ENCODE measurements at places on chromosomes 16 and 17.

DNA sequence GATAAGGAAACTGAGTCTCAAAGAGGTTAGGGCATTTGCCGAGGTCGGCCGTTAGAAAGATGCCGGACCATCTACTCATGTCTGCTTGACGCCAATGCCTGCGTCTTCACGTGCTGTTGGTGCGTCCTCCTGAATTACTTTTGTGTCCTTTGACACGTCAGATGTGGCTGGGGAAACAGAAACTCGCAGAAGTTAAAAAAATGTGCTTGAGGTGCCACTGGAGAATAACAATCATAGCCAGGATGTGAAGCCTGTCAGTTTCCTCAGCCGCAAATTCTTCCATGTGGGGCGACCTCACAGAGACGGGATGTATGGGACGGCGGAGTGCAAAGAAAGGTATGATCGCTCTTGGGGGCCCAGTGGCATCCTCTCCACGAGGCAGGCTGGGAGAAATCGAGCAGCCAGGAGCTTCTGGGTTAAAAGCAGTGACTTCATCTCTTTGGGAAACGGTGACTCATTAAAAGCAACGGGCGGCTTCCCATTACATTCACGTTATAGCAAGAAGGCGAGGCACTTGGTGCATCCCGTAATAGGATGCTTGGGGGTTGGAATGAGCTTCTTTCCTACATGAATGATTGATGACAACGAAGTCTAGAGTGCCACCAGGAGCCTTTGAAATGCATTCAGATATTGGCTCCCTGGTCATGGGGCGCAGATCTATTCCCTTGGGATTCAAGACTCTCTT lies 67.8 kb downstream of the BMERB1 start:
- peak; percentile 83 for DNase-seq

DNA sequence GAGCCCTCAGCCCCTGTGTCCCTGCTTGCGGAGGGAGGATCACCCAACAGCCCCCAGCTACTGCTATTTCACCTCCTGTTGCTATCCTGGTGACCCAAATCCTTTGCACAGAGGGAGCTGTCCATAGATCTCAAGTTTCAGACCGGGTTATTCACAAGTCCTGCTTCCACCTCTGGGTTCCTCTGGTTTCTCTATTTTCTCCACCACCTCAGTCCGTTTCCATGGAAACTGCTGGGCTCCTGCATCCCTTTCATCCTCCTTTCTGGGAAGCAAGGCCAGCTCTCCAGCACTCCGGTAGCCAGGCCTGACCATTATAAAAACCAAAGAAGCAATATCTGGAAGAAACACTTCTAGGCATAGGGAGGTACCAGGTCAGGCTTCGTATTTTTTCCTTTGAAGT lies 4.8 kb upstream of the CALB2 start:
- DNase-seq: no peak

GRCh38 chr17:7294614-7295153 lies at the start of gene YBX2:
TSS of gene YBX2 (minus strand) at chr17:7294639. CDS start at chr17:7294500, 139 bp downstream.
- no peak for DNase-seq

DNA sequence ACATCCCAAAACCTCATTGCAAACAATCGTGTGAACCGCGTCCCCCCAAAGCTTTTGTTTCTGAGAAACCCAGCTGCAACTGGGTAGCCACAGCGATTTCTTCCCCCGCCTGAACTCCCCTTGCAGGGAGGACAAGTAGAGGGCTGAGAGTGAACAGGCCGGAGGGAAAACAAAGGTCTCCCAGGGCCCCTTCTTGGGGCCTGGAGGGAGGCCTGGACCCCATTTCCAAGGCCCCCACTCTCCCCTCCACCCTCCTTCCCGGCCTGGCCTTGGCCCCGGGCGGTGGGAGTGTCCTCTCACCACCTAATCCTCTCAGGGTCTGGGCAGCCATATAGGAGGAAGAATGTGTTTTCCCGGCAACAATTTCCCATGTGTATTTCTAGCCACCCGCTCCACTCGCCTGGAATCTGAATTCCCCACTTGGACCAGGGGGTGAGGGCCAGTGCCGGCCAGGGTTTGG lies 2.6 kb downstream of the GLIS2 start:
- DNase-seq: no peak

GRCh38 chr16:54517181-54517580 lies 230.6 kb upstream of the IRX3 start:
- DNase-seq: no peak

GRCh38 chr16:31200821-31201568 lies 1.6 kb downstream of the PYCARD start:
- no peak for DNase-seq

- no peak for DNase-seq
These were observed 46.7 kb downstream of the RNF157 start for GRCh38 chr17:76193591-76193990.

- no peak for DNase-seq
These were observed 23.5 kb upstream of the ITGB4 start for GRCh38 chr17:75697651-75698291.

- DNase-seq: peak; percentile 54
These were observed 5.2 kb upstream of the GRIN2C start for GRCh38 chr17:74864866-74865395.

DNA sequence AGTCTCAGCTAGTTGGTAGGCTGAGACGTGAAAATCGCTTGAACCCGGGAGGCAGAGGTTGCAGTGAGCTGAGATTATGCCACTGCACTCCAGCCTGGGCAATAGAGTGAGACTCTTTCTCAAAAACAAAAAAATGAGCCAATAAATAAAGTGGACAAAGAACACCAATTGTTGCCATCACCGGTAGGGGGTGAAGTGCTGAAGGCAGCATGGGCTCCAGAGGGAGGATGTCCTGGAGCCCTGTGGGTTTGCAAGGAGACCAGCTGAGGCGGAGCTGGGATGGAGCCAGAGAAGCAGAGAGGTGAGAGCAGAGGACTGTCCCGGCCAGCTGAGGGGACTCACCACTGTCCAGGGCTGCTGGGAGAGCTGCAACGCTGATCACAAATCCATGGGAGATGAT lies 13.8 kb downstream of the CHST6 start:
- no peak for DNase-seq

- DNase-seq: no peak
These were observed 875 bp downstream of the PRKCB start for GRCh38 chr16:23836404-23837311.

All from AG10803 (cell line).